ENCODE measurements at places on chromosomes 3 and 15. TPM values are rescaled to one million over a fixed set of nuclear protein-coding genes. Genes with fewer than 3 reads are reported as not detected.

- no peak overlapping the region for H3K4me3 ChIP-seq
- no peak for DNase-seq
- no peaks in the 10 kb centered on the region for H3K4me1 ChIP-seq
- no peak overlapping the region for H3K27ac ChIP-seq
These were observed 55.8 kb upstream of the NR2F2 start for GRCh38 chr15:96274698-96275097.

The WDR73 gene
- polyA plus RNA-seq: 30.8 TPM

The NR2E3 gene
- 0.54 TPM for polyA plus RNA-seq

The TMEM212 gene
- polyA plus RNA-seq: not detected

- H3K27ac ChIP-seq: no peak overlapping the region
These were observed 52.8 kb downstream of the RAF1 start for GRCh38 chr3:12611117-12611516.

GRCh38 chr3:107409365-107409764 is 32.1 kb downstream of the CCDC54 start:
- no peak overlapping the region for H3K27ac ChIP-seq
- no peaks in the 10 kb centered on the region for H3K36me3 ChIP-seq
- no peaks in the 10 kb centered on the region for H3K27me3 ChIP-seq
- no peaks in the 10 kb centered on the region for H3K4me1 ChIP-seq
- H3K4me3 ChIP-seq: no peak overlapping the region

- no peaks in the 10 kb centered on the region for H3K27me3 ChIP-seq
- no peak overlapping the region for H3K4me3 ChIP-seq
- no peaks in the 10 kb centered on the region for H3K4me1 ChIP-seq
- no peaks in the 10 kb centered on the region for H3K36me3 ChIP-seq
- no peak for DNase-seq
These were observed 57.3 kb upstream of the DPH6 start for GRCh38 chr15:35603301-35603700.

Data from large intestine (tissue), 12 donors.